ENCODE measurements at places on chromosomes 11 and 22.

GRCh38 chr22:48714231-48714630 lies 1113.4 kb downstream of the BRD1 start:
- DNase-seq = no peak

- no peak for DNase-seq
Measured at GRCh38 chr11:117095284-117096161, 2.7 kb downstream of the SIK3 start.

DNA sequence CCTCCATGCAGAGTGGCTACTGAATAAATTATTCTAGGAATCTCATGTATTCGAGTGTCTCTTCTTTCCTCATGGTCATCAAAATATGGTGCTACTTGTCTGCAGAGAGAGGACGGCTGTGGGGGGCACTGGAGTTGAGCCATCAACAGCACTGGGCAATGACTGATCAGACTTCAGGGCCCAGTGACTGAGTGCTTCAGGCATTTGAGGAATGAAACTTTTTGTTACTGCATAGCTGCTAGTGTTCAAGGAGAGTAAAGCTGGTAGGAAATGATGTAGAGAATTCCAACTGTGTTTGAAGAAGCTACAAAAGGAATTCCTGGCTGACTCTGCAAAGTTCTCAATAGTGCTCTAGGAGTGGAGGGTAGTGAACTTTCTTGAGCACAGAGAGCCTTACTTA lies 277.7 kb downstream of the CADM1 start:
- no peak for DNase-seq

DNA sequence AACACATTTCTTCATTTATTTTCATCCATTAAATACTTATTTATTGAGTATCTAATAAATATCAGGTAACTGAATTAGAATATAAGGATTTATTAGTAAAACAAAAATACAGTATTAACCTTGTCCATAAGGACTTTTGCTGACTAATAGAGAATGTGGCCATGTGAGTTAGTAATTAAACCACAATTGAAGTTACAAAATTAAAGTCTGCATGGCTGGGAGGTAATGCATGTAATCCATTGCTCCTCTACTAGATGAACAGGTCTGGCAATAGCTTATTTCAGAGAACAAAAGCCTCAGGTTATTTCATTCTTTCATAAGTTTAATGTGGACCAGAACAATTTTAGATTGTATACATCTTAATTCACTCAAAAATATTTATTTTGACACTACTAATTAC lies 9.9 kb upstream of the CARD18 start:
- DNase-seq = no peak

DNA sequence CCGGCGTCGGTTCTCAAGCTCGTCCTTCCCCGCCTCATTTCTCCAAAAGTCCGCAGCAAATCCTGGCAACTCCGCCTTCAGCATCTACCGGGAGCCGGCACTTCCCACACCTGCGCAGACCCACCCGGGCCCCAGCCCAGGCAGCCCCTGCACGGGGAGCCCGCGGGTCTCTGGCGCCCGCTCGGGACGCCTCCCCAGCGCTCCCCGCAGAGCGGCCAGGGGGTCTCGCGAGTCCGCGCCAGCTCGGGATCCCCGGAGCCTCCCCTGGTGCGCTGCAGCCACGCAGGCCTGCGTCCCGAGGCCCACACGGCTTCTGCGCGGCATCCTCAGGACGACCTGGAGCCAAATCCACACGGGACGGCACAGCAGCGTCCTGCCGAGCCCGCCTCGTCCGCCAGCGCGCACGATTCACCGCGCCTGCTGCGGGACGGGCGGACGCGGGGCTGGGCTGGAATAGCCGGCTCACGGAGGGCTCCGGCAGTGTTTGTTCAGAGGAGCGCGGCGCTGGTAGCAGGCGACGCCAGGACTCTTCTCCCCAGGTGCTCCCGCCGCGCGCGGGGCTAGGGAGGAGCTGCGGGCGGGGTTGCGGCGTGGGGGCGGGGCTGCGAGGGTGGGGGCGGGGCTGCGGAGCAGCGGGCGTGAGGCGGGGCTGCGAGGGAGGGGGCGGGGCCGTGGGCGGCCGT lies 816 bp upstream of the PHRF1 start:
- no peak for DNase-seq

GRCh38 chr11:46300270-46300669 lies 22.8 kb downstream of the CREB3L1 start:
- no peak for DNase-seq

GRCh38 chr11:10302359-10302743 lies 2.5 kb upstream of the ADM start:
- DNase-seq = no peak

- DNase-seq = no peak
Measured at GRCh38 chr22:41028841-41029240, 63.6 kb upstream of the EP300 start.

- DNase-seq = no peak
Measured at GRCh38 chr22:29691636-29692326, 28.0 kb upstream of the CABP7 start.

DNA sequence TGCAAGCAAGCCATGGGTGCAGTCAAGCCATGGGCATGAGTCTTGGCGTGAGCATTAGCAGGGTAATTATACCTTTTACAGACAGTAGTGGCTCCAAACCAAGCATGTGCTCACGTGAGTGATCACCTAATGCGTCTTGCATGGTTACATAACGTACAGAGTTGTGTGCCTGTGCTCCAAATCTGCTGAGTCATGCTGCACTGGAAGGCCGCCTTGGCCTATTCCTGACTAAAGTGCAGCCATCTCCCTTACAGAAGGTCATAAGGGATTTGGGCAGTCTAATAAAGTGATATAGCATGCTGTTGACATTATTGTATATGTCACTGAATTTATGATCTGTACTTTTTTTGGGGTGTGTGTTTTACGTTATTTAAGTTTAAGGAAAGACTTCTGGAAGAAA lies 102.4 kb downstream of the ARHGAP42 start:
- DNase-seq = peak; percentile 39

DNA sequence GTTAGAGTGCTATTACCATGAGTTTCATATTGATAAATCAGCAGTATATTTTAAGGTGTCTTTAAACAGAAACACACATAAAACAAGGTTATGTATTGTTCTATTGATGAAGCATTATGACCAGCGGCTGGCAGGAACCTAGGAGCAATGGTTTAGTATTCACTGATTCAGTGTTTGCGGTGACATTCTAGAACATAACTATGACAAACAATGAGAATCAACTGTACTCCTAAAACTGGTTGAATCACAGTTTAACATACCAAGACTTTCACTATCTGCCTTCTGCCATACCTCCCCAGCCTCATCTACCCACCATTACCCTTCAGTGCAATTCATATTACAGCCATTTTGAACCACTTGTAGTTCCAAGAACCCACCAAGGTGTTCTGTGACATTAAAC lies 8.8 kb downstream of the HOATZ start:
- no peak for DNase-seq

- no peak for DNase-seq
Measured at GRCh38 chr11:99513368-99513767, 492.6 kb downstream of the CNTN5 start.

DNA sequence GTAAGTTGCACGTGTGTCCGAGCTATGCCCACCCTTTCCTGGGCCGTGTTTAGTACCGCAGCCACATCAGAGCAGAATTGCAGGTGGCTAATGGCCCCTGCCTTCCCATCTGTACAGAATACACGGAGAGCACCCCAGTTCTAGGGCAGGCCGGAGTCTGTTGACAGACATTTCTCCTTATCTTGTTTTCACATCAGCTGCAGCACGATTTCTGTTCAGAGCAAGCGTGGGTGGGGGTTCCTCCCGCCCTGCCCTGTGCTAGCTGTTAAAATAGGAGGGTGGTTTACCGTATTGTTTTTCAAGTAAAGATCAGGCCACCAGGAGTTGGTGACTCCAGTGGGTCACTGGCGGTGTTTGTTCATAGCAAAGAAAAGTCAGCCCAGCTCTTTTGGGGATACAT lies 41.1 kb downstream of the UBASH3B start:
- no peak for DNase-seq

- no peak for DNase-seq
Measured at GRCh38 chr11:72989727-72990126, 152.4 kb downstream of the FCHSD2 start.

- DNase-seq = no peak
Measured at GRCh38 chr22:27538666-27539065, 262.9 kb downstream of the MN1 start.

- DNase-seq = no peak
Measured at GRCh38 chr11:111417011-111417765, 38.1 kb upstream of the POU2AF1 start.

- no peak for DNase-seq
Measured at GRCh38 chr11:127458561-127458960, 458.0 kb upstream of the KIRREL3 start.

- no peak for DNase-seq
Measured at GRCh38 chr11:119384332-119384731, 2.8 kb upstream of the USP2 start.

- no peak for DNase-seq
Measured at GRCh38 chr11:20060181-20060580, 100.1 kb downstream of the DBX1 start.

DNA sequence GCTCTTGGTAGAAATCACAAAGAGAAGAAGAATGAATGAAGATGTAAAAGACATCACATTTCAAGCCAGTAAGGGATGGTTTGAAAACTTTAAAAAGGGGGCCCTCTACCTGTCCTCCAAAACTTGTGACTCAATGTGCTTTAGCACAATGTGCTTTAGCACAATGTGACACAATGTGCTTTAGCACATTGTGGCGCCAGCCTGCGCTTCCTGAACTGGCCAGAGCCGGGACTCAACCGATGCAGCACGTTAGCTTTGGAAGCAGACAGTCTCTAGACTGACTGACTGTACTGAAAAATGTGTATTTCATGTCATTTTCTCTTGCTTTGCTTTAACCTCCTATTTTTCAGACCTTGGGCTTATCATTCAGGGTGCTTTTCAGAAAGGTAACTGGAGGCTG lies 63.5 kb downstream of the FAM83F start:
- no peak for DNase-seq

DNA sequence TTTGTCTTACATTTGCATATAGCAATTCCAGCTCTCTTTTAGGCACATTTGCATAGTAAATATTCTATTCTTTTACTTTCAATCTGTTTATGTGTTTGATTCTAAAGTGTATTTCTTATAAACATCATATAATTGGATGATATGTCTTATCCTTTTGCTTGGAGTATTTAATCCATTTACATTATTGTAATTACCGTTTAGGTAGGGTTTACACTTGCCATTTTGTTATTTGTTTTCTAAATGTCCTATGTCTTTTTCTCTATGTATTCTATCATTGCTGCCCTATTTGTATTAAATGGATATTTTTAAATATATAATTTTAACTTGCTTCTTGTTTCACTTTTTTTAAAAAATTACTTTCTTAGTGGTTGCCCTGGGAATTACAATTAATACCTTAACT lies 22.8 kb upstream of the ACCSL start:
- DNase-seq = no peak

GRCh38 chr11:56906683-56907148 lies 82.0 kb upstream of the OR5AK2 start:
- no peak for DNase-seq

DNA sequence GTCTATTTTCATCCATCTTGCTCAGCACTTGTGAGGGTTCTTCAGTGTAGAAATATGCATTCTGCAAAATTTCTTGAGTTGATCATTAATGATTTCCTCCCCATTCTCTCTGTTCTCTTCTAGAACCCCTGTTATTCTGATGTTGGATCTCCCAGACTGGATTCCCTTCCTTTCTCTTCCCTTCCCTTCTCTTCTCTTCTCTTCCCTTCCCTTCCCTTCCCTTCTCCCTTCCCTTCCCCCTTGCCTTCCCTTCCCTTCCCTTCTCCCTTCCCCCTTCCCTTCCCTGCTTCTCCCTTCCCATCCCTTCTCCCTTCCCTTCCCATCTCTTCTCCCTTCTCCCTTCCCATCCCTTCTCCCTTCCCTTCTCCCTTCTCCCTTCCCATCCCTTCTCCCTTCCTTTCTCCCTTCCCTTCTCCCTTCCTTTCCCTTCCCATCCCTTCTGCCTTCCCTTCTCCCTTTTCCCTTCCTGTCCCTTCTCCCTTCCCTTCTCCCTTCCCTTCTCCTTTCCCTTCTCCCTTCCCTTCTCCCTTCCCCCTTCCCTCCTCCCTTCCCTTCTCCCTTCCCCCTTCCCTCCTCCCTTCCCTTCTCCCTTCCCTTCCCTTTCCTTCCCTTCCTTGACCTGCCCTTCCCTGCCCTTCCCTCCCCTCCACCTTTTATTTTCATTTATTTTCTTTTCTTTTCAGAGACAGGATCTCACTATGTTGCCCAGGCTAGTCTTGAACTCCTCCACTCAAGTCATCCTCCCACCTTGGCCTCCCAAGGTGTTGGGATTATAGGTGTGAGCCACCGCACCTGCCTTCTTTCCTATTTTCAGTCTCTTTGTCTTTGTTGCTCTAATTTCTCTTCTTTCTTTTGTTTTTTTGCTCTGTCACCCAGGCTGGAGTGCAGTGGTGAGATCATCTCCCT lies 24.9 kb upstream of the RBFOX2 start:
- DNase-seq = no peak

- DNase-seq = no peak
Measured at GRCh38 chr11:72739240-72740059, 12.8 kb downstream of the ARAP1 start.

- DNase-seq = no peak
Measured at GRCh38 chr11:45655012-45655283, 10.5 kb downstream of the CHST1 start.

GRCh38 chr11:34132261-34132965 lies 27.0 kb downstream of the NAT10 start:
- no peak for DNase-seq

GRCh38 chr22:37177221-37177620 lies 10.8 kb downstream of the C1QTNF6 start:
- no peak for DNase-seq

DNA sequence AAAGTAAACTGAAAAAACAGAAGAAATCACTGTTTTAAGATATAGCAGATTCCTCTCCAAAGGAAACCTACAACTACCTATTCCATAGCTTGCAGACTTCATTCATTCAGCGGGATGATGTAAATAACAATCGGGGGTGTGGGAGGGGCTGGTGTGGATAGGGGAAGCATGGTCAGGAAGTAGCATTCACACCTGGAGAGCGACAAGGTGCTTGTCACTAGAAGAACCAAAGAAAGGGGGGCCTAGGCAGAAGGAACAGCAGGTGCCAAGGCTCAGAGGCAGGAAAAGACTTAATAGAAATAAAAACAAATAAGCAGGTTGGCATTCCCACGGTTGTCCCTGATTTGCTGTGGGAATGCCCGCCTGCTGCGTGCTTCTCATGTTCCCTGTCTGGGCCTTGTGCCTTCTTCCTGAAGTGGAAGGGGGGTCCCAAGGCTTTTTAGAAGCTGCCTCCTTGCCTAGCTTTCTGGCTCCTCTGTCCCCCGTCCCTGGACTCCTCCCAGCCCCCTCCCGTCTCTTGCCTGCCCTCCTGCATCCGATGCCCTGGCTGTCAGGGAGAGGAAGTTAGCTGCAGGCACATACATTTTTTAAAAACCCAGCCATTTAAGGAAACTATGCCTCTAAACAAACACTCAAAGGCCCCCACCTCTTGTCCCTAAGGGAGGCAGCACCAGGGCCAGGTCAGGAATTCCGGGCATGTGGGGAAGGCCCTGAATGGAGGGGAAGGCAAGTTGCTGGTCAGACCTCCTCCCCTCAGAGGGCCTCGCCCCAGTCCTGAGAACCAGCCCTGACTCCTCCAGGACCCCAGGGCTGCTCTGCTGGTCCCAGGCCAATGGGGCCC lies 54.7 kb upstream of the PRDM11 start:
- no peak for DNase-seq
